ENCODE measurements at places on chromosomes 3 and 15.

DNA sequence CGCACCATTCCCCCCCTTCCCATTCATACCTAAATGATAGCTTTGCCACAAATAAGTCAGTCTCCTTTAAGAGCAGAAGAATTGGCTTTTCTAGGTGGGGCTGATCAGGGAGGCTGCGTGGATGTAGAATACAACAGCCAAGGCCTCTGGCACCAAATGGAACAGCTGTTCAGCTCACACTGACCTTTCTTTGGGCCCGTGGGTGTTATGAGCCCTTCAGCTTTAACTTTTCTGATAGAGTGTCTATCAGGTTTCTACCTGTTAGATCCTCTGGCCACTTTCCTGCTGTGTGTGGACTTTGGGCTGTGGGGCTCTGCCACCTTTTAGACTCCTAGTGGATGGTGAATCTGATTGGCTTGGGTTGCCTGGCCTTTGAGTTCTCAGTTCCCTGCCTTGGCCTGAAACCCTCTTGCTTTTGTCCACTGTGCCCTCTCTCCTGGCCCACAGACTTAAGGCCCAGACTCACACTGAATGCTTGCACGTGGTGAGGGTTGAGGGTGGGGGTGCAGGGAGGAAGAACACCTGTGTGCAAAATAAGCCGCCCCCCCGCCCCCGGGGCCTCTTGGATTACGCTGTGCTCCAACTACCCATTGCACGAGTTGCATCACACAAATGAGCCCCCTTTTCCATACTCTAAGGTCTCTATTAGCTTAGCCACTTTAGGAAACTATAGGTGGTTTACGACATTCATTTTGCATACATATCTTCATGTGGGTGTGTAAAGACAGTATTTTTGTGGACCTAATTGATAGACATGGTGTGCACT is 1.3 kb upstream of the RFX7 start:
- DNase-seq: no peak

GRCh38 chr15:47717036-47717612 is at the start of gene SEMA6D:
SEMA6D (plus strand) TSS chr15:47717505; CDS start chr15:47759799, 42,294 bp downstream.
- no peak for DNase-seq

DNA sequence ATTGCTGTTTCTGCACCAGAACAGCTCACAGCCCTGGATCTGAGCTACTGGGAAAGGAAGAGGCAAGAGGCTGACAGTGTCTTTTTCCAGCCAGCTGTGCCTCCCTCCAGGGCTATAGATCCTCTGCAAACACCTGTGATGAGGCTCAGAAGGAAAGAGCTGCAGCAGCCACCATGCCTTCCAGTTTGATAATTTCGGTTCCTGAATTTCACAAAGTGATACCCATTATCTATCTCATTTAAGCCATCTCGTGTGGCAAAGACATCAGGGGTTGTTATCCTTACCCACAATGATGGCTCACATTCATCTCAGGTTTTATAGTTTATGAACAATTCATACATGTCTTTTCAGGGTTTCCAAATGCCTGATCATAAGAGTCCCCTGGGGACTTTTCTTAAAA is 1.8 kb upstream of the LARP6 start:
- no peak for DNase-seq

DNA sequence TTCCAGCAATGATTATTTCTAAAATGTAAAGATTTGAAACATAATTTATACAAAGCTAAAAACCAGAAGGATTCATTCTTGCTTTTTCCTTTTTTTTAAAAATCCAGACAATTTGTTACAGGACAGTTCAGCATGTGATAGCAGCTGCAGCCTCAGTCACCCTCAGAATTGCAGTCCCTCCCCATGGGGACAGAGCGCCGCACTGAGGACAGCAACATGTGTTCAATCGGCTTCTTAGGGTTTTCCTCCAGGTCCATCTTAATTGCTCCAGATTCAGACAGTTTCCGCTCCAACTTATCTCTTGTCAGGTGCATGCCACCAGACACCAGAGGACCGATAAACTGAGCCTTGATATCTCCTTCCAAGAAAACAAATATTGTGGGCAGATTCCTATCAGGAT is 134.9 kb upstream of the TBC1D5 start:
- DNase-seq: no peak

GRCh38 chr15:33226559-33227181 is 32.2 kb upstream of the FMN1 start:
- DNase-seq: peak; percentile 21

DNA sequence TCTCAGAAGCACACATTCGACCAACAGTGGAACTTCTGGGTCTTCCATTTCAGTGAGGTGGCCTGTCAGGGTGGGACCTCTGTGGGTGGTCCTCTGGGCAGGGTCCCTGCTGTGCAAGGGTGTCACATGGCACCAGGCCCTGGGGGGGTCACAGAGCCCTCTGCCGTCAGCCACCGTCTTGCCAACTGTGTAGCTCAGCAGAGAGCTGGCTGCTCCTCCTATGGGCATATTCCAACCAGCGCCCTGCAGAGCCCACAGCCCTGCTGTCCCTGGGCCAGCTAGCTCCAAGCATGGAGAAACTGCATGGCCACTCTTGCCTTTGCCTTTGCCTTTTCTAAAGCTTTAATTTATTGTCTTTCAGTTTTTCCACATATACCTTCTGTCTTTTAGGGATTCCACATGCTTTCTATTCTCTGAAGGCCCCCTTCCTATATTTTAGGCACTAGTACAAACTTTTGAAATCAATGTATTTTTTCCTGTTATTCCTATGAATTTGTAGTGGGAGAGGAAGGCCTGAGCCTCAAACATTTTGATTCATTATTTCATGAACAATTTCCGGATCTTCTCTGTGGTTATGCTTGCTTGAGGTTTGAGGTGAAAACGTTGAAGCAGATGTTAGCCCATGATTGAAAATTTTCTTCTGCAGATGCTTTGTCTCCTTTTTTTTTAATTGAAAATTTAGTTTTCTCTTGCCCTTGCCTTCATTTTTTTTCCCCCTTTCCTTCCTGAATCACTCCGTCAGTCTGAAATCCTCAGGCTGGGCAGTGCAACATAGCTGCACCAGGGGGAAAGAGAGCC is 11.7 kb downstream of the IQCF1 start:
- DNase-seq: no peak
